ENCODE measurements at places on chromosomes 4 and X.

- H3K4me1 ChIP-seq: peaks cover 13% of the 10 kb centered on the region
- peak overlapping the region; percentile 73 for H3K27ac ChIP-seq
- H3K36me3 ChIP-seq: no peaks in the 10 kb centered on the region
- no peak for DNase-seq
Measured at GRCh38 chrX:134537179-134537955, 77.4 kb downstream of the HPRT1 start.

DNA sequence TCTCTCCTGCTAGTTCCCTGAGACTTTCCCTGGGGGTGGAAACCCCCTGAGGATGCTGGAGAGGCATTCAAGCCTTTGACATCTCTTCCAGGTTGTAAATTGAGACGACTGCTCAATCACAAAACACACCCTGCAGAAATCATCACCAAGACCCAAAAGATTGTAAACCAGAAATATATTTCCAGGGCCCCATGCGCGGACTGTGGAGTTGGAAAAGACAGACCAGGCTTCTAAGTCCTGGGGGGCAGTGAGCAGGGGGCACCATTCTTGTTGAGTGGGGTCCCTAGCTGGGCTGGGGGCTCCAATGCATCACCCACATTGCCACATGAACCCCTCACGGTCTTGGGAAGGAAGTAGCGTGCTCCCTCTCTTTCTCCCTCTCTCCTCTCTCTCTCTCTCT, 87.9 kb upstream of the C4orf50 start:
- DNase-seq: no peak
- H3K36me3 ChIP-seq: no peaks in the 10 kb centered on the region
- peaks cover 70% of the 10 kb centered on the region for H3K27me3 ChIP-seq

DNA sequence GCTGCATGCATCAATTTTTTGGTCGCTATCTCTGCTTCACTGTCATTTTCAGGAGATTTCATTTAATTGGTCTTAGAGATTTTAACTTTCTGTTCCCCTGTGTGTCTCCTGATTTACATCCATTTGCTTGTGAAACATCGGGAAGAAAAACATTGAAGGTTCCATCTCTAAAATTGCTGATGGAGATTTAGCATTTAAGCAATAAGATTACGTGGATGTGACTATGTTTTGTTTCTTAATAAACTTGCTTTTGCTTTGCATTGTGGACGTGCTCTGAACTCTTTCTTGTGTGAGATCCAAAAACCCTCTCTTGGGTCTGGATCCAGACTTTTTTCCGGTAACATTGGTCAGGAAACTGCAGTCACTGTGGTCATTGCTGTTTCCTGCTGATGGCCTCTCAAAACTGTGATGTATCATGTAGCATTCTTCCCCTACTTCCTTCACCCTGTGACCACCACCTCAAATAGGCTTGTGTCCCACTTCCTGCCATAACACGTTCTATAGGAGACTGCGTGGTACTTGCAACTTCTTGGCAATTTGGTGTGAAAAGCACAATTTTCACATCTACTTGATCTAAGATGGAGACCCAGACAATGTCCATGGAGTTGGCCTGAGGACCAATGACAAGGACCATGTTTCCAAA, 4.9 kb downstream of the CXCL2 start:
- DNase-seq: no peak
- no peak overlapping the region for H3K27ac ChIP-seq
- H3K4me1 ChIP-seq: peaks cover 15% of the 10 kb centered on the region

DNA sequence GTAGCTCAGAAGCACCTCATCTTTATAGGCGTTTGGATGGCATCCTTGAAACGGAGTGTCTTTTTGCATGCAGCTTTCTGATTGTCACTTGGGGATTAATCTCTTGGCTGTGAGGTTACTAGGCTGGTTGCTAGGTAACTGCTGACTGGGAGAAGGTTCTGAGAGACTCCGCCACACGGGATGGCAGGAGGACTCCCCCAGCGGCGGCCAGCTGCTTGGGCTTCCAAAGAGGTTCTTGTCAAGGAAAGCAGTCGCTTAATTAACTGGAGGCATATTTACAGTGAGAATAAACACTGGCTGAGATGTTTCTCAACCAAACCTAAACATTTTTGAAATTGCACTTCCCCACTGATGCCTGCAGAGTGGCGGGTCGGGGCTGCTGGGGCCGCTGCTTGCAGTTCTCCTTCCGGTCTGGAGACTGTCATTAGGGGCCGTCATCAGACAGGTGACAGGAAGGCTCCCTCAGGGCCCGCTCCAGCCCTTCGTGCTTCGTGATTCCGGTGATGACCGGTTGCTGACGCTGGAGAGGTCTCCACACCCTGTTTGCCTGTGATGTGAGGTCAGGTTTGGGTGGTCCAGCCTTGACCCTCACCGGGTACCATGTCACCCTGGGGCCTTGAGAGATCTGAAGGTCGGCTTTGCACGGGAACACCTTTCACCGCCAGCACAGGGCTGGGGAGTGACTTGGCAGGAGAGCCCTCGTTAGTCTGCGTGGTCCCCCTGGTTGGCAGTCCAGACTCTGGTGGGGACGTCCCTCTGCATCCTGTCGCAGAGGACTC, 9.1 kb downstream of the NSG1 start:
- peaks cover 96% of the 10 kb centered on the region for H3K27me3 ChIP-seq
- no peaks in the 10 kb centered on the region for H3K36me3 ChIP-seq
- no peak for DNase-seq
- no peak overlapping the region for H3K27ac ChIP-seq
- no peaks in the 10 kb centered on the region for H3K4me1 ChIP-seq

DNA sequence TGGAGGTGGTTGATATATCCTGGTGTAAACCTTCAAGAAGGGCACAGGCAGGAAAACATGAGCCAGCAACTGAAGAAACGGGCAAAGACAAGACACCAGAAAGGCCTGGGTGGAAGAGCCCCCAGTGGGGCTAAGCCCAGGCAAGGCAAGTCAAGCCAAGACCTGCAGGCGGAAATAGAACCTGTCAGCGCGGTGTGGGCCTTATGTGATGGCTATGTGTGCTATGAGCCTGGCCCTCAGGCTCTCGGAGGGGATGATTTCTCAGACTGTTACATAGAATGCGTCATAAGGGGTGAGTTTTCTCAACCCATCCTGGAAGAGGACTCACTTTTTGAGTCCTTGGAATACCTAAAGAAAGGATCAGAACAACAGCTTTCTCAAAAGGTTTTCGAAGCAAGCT, 7.2 kb downstream of the ZFP42 start:
- no peaks in the 10 kb centered on the region for H3K36me3 ChIP-seq

DNA sequence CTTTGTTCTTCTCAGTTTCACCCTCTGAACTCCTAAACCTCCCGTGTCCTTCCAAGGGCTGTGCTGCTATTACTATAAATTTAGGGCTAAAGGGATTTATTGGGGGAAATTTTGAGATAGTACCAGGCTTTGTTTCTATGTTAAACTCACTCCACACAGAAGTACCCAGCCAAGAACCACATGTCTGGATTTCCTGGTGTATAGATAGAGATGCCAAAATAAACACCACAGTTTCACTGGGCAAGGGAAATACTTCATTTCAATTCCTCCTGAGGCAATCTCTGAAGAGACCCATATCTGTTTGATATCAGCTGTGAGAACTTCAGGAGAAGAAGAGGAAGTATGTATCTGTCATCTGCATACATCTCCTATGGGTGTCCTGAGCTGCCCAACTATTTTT, 21.7 kb upstream of the CLNK start:
- H3K4me1 ChIP-seq: no peaks in the 10 kb centered on the region
- no peaks in the 10 kb centered on the region for H3K27me3 ChIP-seq
- no peaks in the 10 kb centered on the region for H3K36me3 ChIP-seq
- DNase-seq: no peak
- no peak overlapping the region for H3K4me3 ChIP-seq

DNA sequence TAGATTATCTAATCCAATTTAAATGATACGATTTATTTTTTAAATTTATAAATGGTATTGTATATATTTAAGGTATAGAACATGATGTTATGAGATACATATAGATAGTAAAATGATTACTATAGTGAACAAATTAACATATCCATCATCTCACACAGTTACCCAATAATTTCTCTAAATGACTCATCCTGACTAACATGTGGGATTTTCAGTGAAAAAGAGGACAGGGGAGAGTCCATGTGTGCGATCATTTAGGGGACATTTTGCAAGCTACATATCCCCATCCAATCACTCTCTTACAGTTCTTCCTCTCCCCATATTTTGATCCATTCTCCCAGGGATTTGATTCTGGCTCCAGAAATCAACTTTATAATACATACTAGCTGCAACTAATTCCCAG, 88.2 kb downstream of the ABCB7 start:
- no peaks in the 10 kb centered on the region for H3K4me1 ChIP-seq
- H3K4me3 ChIP-seq: no peak overlapping the region
- no peaks in the 10 kb centered on the region for H3K27me3 ChIP-seq

- H3K4me1 ChIP-seq: no peaks in the 10 kb centered on the region
- no peaks in the 10 kb centered on the region for H3K27me3 ChIP-seq
- no peaks in the 10 kb centered on the region for H3K36me3 ChIP-seq
Measured at GRCh38 chr4:116638592-116638991, 446.8 kb downstream of the TRAM1L1 start.

- peak overlapping the region; percentile 73 for H3K27ac ChIP-seq
- no peaks in the 10 kb centered on the region for H3K27me3 ChIP-seq
- H3K4me3 ChIP-seq: peak overlapping the region; percentile 66
- no peaks in the 10 kb centered on the region for H3K36me3 ChIP-seq
- DNase-seq: peak; percentile 73
- peaks cover 25% of the 10 kb centered on the region for H3K4me1 ChIP-seq
Measured at GRCh38 chrX:39688576-39689375, 409.0 kb downstream of the BCOR start.

GRCh38 chrX:140091125-140091886, 126.0 kb upstream of the CXorf66 start:
- H3K36me3 ChIP-seq: no peaks in the 10 kb centered on the region
- H3K27me3 ChIP-seq: peaks cover 20% of the 10 kb centered on the region
- H3K4me1 ChIP-seq: peaks cover 3% of the 10 kb centered on the region
- peak; percentile 25 for DNase-seq

DNA sequence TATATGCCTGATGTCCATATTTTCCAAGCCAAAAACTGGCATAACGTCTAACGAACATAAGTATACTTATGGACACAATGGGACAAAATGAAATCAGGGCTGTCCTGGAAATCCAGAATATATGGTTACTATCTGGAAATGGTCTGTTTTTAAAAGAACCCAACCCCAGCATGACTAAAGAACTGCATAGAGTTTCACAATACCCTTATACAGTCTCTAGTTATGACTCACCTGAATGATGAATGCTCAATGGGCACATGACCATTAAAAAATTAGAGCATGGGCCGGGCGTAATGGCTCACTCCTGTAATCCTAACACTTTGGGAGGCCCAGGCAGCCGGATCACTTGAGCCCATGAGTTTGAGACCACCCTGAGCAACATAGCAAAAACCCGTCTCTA, 31.8 kb downstream of the AMMECR1 start:
- H3K36me3 ChIP-seq: no peaks in the 10 kb centered on the region
- H3K4me3 ChIP-seq: no peak overlapping the region
- no peaks in the 10 kb centered on the region for H3K4me1 ChIP-seq
- H3K27ac ChIP-seq: no peak overlapping the region
- no peaks in the 10 kb centered on the region for H3K27me3 ChIP-seq

- no peak overlapping the region for H3K4me3 ChIP-seq
- no peak overlapping the region for H3K27ac ChIP-seq
- DNase-seq: no peak
- no peaks in the 10 kb centered on the region for H3K36me3 ChIP-seq
- no peaks in the 10 kb centered on the region for H3K27me3 ChIP-seq
Measured at GRCh38 chrX:129769467-129770154, 10.1 kb upstream of the SASH3 start.

GRCh38 chr4:140904904-140905303, 148.7 kb upstream of the TBC1D9 start:
- H3K4me1 ChIP-seq: peaks cover 45% of the 10 kb centered on the region
- H3K27ac ChIP-seq: no peak overlapping the region
- no peaks in the 10 kb centered on the region for H3K36me3 ChIP-seq
- no peak for DNase-seq
- no peaks in the 10 kb centered on the region for H3K27me3 ChIP-seq

GRCh38 chr4:21757248-21757647, 191.3 kb downstream of the KCNIP4 start:
- DNase-seq: no peak
- no peaks in the 10 kb centered on the region for H3K36me3 ChIP-seq
- H3K27ac ChIP-seq: no peak overlapping the region

DNA sequence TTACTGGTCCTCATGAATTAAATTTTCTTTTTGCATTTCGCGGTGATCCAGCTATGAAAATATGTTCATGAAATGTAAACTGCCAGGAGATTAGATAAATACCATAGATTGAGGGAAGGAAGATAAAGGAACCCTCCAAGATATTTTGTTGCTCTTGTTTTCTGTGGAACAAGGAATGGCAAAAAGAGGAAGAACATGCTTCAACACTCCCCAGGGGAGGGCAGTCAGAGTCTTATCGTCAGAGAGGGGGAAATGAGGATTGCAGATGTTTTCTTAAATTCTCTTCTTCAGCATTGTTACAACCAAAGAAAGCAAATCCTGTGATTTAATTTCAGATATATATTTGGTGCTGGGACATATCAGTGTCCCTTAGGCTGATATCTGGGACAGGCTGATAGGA, 9.5 kb upstream of the SFRP2 start:
- H3K4me3 ChIP-seq: no peak overlapping the region
- no peaks in the 10 kb centered on the region for H3K4me1 ChIP-seq
- H3K27ac ChIP-seq: no peak overlapping the region
- H3K36me3 ChIP-seq: no peaks in the 10 kb centered on the region
- no peak for DNase-seq
- peaks cover 44% of the 10 kb centered on the region for H3K27me3 ChIP-seq
